Hepatocyte (in vitro differentiated cells): ENCODE measurements at places on chromosomes 7 and 10. TPM values are rescaled to one million over a fixed set of nuclear protein-coding genes. Genes with fewer than 3 reads are reported as not detected.
A peak's percentile ranks its signal among the peaks of the same experiment; 100 is the strongest.

Gene DPYSL4
- total RNA-seq, result 2.8 and 4.1 TPM in 2 replicates

Gene KCNMA1
- 26.0 and 42.6 TPM in 2 replicates for total RNA-seq

Gene RADIL
- 0.60 and 0.64 TPM in 2 replicates for total RNA-seq

- DNase-seq, result peak; percentile 28
Observed at GRCh38 chr7:117435475-117436043, 8.3 kb upstream of the ASZ1 start.

GRCh38 chr10:12390733-12391132 lies 41.4 kb downstream of the CAMK1D start:
- DNase-seq, result no peak

DNA sequence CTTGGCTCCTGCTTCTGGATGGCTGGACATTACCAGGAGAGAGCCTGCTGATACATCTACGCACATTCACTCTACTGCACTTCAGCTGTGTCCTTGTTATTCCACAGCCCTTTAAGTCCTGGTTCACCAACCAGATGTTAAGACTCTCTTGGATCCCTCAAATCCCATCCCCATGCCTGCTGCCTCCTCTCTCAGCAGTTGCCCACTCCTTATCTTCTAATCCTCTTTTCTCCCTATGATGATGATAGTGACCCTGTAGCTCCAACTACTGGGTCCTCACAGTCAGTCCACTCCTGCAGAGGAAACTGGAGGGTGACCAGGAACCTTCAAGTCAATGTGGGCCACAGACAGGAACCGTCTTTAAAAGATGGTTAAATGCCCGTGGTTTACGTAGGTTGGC lies 96.3 kb upstream of the PDCD4 start:
- no peak for DNase-seq

- peak; percentile 91 for DNase-seq
Observed at GRCh38 chr10:120979435-120980278, 128.5 kb downstream of the WDR11 start.

DNA sequence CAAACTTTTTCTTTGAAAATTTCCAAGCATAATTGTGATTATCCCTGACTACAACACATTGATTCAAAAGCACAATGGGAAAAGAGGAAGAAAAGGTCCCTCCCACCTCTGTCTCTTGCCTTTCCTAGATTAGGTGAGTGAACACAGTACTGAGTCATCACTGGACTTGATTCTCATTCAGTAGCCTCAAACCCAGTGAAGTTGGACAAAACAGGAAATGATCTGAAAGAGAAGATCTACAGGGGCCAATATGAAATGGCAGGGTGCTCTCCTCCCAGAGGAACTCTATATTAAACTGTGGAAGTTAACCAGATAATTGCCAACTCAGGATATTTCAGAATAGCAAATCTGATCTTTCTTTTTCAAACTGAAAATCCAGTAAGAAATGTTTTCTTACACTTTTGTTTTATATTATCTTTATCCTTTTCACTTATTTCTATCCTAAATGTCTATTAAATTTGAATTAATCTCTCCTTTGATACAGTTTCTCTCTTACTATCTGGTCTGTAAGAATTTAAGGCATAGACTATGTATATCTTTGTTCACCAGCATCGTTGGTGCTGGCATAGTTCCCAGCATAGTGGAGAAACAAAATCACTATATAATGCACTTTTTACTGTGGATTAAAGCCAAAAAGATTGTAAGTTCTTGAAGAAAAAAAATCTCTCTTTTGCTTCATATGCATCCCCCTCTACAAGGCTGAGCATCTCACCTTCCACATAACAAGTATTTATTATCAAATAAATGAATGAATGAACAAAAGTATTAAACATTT lies 41.4 kb upstream of the IKZF1 start:
- DNase-seq, result no peak

- DNase-seq, result no peak
Observed at GRCh38 chr10:15344876-15345285, 26.2 kb downstream of the FAM171A1 start.

DNA sequence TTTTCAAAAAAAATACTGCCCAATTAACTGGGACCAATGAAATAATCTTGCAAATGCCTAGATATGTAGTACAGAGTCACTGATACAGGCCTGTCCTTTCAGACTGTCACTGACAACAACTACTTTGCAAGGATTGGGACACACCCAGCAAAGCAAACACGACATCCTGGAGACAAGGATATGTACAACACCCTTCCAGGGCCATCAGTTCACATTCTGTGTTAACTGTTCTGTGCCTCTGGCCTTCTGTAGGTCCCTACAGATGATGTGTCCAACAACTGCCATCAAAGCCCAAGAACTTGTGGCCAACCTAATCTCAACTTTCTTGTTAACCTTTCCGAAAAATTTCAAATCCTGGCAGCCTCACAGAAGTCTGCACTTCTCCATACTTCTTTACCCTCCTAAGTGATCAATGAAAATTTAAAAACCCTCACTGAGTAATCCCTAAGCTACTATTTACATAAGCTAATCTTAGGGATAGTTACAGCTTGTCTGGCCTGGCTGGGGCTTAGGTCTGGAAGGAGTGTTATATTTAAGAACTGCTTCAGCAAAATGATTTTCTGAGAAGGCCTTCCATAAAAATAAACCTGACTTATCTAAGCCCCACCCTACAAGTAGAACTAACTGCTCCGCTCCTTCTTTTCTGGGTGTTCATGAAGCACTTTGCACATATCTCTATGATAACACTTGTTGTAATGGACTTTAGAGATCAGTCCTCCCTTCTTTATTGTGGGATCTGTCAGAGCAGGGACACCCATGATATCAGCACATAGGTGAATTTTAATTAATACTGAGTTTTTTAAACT lies 21.0 kb downstream of the COBL start:
- DNase-seq, result no peak

DNA sequence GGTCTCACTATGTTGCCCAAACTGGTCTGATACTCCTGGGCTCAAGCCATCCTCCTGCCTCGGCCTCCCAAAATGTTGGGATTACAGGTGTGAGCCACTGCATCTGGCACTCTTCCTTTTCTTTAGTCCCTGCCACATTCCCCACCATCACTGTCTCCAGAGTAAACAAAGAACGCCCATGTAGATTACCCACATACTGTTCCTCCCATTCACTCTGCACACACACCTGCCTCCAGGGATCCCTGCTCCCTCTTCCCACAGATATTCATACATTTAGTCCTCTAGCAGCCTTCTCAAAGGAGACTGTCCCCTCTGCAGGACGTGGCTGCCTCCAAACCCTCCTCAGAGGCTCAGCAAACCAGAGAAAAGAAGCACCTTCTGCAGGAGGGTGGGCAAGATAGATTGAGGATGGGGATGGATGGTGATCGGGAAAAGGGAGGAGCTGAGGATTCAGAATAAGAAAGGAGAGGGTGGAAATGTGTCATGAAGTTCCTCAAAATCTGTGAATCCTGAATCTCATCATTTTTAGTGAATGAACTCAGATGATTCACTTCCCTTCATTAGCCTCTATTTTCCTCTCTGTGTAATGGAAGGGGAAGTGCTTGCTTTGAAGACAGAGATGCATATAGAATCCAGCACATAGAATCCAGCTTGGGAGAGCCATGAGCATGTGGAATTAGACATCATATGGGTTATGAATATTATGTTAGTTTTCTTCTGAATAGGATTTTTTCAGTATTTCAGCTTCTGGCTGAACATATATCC lies 5.5 kb upstream of the PLAU start:
- no peak for DNase-seq

DNA sequence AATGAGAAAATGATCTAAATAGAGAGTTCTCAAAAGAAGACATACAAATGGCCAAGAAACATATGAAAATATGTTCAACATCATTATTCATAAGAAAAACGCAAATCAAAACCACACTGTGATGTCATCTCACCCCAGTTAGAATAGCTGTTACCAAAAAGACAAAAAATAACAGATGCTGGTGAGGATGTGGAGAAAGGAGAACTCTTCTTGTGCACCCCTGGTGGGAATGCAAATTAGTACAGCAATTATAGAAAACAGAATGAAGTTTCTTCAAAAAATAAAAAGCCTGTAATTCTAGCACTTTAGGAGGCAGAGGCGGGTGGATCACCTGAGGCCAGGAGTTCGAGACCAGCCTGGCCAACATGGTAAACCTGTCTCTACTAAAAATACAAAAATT lies 199.3 kb downstream of the PARD3 start:
- DNase-seq, result no peak

GRCh38 chr10:74662635-74663034 lies 163.8 kb upstream of the KAT6B start:
- no peak for DNase-seq
